ENCODE measurements at places on chromosomes 2 and 18.

- DNase-seq: no peak
Observed at GRCh38 chr2:70123051-70123828, 36.0 kb downstream of the PCBP1 start.

DNA sequence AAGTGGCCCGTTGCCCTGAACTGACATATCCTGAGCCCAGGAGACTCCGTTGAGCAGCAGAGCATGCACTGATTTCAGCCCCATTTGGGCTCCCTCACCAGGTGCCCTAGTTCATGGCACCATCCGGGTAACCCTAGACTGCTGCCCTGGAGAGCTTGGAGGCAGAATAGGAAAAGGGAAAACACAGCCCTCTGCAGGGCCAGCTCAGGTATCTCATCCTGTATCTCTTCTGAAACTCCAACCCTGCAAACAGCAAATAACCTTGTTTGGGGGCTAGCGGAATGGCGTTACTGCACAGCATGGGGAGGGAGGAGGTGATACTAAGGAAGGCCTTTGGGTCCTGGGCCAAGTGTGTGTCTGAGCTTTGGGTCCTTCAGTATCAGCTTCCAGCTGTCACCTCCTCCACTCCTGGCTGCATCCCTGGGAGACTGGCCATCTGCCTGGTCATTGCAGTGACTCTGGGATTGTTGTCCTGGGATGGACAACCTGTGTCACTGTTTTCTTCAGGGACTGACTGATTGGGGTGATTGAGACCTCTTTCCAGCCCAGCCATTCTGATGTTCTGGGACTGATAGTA, 233.8 kb upstream of the SKOR2 start:
- no peak for DNase-seq

DNA sequence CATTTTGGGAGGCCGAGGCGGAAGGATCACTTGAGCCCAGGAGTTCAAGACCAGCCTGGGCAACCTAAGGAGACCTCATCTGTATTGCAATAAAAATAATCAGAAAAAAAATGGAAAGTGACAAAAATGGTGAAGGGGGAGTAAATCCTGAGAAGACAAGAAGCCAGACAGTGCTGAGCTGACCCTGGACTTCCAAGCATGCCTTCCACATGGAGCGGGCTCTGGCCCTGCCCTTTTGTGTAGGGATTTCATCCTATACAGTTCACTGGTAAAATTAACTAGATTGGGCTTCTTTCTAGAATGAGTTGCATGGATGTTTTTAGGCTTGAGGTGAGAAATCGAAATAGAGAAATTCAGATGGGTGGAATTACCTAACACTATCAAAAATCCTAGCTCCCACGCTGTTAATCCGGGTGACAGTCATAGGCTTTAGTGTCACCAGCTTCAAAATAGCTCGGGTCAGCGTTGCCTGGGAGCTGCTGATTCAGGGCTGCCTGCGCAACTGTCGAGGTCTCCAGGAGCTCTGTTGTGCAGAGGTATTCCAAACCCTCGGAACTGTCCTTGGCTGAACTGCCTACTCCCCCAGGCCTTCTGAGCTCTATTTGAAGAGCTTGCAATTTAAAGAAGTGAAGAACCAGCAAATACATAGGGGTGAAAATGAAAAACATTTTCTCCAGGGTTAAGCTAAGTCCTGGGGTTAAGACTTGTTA, 21.5 kb upstream of the ZNF532 start:
- DNase-seq: no peak

- DNase-seq: no peak
Observed at GRCh38 chr2:104816143-104816542, 37.8 kb upstream of the POU3F3 start.

Data from RCC 7860 (cell line).